Iris pigment epithelial cell (primary cell): ENCODE measurements at places on chromosomes 7 and 10.

DNA sequence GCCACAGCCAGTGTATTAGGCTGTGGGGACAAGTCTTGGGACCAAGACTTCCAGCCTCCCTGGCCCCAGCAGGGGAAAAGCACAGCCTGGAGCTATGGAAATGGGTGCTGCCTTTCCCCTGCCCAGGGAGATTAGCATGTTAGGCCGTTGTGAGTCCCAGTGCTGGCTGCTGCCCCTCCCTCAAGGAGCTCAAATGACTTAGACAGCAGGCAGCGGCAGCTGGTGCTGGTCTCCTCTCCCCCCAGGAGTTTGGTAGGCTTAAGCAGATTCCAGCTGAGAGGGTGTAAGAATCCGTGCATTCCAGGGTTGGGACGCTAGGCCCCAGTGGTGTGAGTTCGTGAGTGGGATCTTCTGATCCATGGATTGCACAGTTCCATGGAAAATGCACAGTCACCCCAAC, 301.5 kb upstream of the PHF14 start:
- no peak for DNase-seq

- no peak for DNase-seq
Measured at GRCh38 chr10:88457660-88458059, 125.5 kb downstream of the RNLS start.

DNA sequence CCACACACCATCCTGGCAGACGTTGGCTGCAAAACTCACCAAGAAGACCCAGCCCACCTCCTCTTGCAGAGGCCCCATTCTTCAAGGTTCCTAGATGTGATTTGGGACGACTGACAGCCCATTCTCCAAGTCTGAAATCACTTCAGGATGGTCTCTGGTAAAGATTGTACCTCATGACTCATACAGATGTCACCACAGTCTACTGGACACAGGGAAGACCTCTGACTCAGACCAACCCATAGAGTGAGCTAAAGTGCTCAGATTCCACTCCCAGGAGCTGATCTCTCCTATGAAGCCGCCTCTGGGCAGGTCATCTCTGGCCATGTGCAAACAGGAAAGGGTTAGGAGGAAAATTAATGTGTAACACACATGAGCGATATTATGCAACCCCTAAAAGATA, 102.4 kb upstream of the VWC2 start:
- no peak for DNase-seq

GRCh38 chr10:45224219-45224841, 91.1 kb downstream of the OR13A1 start:
- no peak for DNase-seq

DNA sequence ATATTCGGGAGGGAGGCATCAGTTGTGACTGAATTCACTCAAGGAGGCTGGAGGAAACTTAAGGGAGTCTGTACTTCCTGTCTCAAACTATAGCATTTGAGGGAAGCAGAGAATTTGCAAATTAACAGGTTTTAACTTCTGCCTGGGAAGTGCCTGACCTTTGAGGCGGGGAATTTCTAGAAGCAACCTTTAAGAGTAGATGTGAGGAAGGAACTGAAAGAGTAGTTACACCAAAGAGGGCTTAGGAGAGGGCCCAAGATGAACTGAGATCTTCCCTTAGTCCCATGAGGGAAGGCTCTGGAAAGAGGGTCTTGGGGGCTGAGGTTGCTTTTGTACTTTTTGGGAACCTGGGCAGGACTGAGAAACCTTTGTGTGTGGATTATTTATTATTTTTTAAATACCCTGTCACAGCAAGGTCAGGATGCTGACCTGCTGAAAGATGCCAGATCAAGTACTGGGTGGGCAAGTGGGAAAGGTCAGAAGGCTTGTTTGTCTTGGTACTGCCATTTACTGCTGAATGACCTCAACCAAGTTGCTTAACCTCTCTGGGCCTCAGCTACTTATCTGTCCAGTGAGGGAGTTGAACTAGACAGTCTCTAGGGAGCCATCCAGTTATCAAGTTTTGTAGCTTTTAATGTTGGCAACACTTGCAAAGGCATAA, 2.4 kb downstream of the GPR158 start:
- DNase-seq = no peak

DNA sequence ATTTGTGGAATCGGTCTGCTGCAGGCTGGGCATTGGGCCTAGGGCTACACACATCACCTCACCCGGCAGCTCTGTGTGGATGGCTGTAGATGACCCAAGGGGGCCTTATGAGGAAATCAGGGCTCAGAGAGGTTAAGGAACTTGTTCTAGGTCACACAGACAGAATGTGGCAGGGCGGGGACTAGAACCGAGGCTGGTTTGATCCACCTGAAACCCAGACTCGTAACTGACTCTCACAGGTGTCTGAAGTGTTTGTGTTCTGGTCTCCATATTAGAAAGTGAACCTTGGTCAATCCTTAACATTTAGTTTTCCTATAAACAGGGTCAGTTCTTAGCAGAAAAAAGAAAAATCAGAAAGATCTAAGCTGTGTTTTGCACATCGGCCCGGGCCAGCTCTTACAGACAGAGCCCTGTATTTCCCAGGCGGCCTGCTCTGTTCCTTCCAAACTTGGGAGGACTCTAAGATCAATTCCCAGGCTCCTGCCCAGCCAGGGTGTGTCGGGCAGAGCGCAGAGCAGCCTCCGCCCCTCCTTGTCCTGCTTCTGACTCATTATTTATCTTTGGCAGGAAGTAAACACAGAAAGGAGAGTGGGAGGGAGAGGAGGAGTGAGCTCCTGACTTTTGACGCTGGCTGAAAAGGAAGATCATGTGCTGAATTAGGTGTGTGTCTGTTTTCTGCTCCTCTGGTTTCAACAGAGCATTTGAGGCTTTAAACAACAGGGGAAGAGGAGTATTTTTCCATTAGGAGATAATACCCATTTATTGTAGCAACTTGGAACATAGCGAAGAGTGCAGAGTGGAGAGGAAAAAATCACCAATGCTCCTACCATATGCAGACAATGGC, 74.1 kb downstream of the TACC2 start:
- DNase-seq = peak; percentile 91

DNA sequence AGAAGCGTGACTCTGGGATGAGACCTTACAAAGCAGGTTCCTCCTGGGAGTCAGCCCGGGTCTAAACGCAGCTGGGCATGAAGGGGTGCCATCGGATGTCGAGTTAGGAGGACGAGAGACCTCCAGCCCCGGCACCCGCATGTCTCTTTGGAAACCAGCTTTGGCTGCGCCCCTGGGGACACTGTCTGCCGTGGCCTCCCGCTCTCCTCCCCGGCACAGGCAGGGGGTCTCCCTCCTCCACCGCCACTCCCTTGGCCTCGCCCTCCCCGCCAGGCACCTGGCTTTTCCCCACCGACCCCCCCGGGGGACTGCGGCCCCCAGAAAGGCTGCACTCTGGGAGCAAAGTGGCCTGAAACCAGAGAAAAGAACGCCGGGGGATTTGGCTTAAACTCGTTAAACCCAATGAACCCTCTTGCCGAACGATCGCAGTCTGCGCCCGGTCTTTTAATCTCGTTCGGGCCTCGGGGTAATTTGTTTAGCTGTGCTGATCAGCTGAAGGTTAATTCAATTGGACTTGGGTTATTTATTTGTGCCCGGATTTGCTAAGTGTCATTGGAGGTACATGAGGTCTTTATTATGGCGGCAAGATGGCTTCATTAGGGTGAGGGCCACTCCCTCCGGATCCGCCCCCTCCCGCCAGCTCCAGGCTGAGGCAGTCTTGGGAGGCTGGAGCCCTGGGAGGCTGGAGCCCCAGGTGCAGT, 16.4 kb upstream of the PSMG3 start:
- DNase-seq = no peak

- DNase-seq = no peak
Measured at GRCh38 chr7:14825912-14826311, 76.6 kb downstream of the DGKB start.

GRCh38 chr7:138776166-138776833, 21.5 kb upstream of the TMEM213 start:
- no peak for DNase-seq

DNA sequence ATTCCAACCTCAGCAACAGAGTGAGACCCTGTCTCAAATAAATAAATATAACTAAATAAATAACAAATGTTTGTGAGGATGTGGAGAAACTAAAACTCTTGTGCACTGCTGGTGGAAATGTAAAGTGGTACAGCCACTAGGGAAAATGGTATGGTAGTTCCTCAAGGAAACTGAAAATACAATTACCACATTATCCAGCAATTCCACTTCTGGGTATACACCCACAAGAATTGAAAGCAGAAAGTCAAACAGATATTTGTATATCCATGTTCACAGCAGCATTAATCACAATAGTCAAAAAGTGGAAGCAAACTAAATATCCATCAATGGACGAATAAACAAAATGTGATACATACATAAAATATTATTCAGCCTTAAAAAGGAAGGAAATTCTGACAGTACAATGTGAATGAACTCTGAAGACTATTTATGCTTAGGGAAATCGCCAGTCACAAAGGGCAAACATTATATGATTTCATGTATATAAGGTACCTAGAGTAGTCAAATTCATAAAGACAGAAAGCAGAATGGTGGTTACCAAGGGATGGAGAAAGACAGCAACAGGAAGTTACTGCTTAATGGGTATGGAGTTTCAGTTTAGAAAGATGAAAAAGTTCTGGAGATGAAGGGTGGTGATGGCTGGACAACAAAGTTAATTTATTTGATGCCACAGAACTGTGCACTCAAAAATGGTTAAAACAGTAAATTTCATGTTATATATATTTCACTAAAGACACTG, 9.8 kb downstream of the ARHGAP12 start:
- DNase-seq = no peak

- DNase-seq = no peak
Measured at GRCh38 chr7:25541094-25541821, 313.0 kb upstream of the NPVF start.

DNA sequence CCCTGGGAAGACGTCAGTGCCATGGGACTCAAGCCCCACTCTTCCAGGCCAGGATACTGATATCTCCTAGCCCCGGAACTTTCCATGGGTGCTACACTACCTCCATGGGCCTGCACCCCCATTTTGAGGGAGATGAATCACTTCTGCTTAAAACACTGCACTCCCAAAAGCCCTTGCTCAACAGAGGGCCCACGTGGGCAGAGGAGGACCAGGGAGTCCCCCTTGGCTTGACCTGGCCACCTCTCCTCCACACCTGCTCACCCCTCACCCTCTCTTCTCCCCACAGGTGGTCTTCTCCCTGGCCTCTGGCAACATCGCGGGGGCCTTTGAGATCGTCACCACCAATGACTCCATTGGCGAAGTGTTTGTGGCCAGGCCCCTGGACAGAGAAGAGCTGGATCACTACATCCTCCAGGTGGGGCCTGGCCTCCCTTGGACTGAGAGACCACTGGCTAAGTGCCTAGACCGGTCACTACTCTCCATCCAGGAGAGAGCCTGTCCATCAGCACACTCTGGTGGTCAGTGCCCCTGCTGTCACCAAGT, 19.9 kb upstream of the C10orf105 start:
- no peak for DNase-seq

- DNase-seq = peak; percentile 68
Measured at GRCh38 chr7:130893441-130893894, 159.5 kb upstream of the KLF14 start.

- no peak for DNase-seq
Measured at GRCh38 chr7:70758646-70759045, 373.3 kb upstream of the GALNT17 start.

GRCh38 chr10:47258921-47259320, 41.1 kb upstream of the GDF10 start:
- no peak for DNase-seq

GRCh38 chr7:151592868-151593486, 73.3 kb upstream of the RHEB start:
- peak; percentile 96 for DNase-seq
